Activated T-cell treated with anti-CD3 and anti-CD28 coated beads for 1 hour (primary cell): ENCODE measurements at places on chromosomes 7 and 10.

DNA sequence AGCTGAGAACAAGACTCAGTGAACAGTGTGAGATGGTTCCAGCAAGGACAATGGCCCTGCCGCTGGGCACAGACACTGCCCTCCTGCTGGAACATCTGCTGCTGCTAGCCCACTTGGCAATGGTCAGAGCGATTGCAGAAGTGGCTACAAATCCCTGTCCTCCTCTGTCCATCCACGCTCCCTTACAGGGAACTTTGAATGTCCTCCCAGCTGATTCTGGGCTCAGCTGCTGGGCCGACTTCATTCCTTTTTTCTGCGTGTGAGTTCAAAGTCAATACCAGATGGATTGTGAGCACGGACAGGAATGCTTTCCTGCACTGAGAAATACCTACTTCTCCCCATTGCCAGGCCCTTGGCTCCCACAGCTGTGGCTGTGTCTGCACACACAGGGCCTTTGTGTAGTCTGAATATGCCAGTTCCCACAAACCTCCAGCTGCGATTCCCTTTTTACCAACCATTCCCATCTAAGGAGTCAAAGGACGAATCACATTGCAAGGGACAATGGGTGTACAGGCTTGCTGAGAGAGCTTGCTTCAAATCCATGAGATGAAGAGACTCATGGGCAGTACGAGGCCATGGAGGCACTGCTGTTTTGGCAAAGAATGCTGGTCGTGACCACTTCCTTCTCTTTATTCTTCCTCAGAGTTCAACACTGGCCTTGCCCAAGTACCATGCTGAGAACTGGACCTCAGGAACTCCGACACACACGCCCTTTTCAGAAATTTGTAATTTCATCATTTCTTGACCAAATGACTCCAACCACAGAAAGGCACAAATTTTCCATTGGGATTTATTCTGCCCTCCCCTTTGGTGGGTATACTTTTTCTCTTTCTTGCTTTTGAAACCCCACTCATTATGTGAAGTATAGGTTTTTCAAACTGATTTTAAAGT is 44.2 kb downstream of the BPGM start:
- no peak for DNase-seq

DNA sequence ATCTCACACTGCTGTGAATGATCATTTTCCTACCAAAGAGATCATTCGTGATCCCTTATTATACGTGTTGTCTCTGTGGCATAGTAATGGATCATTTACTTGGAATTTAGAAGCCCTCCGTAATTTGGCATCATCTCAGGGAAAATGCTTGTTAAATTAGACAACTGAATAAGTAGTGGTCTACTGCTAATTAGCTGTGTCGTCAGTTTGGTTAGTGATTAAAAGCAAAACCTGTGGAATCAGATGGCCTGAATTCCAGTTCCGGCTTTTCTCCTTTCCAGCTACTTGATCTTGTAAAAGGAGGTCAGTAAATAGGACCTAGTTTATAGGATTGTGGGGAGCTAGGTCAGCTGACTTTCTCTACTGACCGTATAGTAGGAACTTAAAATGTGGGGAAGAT is 65.6 kb downstream of the RBM33 start:
- DNase-seq = no peak

DNA sequence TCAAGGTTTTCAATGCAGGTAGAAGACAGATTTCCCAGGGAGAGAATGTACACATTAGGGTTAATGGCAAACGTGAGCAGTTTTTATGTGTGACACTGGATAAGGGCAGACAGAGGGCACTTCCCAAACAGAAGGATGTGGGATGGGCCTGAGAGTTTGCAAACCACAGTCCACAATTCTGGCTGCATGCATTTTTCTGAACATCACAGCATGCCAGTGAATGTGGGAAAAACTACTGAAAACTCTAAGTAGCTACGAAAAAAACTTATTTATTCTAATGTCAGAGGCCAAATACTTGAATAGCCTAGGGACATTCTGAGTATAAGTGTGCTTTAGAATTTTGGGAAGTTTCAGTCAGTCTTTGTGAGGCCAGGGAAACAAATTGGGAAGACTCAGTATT is 145.9 kb downstream of the NRCAM start:
- no peak for DNase-seq

DNA sequence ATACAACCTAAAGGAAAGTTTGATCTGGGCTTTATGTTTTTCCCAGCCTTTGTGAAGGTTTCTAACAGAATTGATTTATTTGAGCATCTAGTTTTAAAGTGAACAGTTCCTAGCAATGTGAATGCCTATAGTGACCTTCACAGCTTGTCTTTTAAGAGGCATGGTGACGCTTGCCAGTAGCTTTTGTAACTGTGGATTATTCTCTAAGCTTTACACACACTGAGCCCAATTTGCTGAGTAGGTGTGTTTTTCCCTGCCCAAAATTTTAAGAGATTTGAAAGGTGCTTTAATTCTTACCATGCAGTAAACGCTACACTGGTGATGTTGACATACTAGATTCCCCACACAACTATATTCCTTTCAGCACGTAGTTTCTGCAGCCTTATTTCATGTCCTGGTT is 420.2 kb upstream of the AKR1E2 start:
- no peak for DNase-seq

DNA sequence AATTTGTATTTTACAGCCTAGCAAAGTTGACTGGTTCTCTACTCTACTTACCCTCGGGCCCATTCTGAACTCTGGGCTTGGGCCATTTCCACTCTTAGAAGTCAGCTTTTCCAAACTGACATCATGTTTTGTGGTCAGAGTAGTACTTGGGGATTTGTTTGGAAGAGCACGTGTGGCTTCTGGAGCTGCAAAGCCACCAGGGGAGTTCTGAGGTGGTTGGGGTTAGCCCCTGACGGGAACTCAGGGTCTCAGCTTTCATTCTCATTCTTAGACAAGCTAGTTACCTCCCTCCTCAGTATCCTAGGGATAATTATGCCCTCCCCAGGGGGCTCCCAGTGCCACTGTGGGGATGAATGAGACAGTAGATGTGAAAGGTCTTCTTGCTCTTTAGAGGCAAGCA is 647.7 kb upstream of the GALNT17 start:
- no peak for DNase-seq

- no peak for DNase-seq
These were observed 29.9 kb upstream of the HBP1 start for GRCh38 chr7:107138696-107139420.

DNA sequence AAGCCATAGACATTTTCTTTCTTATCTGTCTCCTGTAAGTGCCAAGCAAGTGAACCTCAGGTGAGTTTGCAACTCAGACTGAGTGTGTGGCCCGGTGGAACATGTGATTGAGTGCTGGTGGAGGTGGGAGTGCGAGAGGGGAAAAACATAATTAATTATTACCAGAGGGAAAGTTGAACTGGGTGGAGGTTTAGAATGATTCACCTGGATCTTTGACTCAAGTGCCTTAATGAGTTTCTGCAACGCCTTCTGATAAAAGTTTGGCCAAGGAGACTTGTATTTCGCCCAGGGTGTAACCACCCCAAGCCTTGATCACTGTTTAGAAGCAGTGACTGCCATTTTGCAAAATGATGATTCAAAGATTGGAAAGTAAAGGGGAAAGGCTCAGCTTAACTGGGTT is 513.9 kb downstream of the GATA3 start:
- DNase-seq = no peak

DNA sequence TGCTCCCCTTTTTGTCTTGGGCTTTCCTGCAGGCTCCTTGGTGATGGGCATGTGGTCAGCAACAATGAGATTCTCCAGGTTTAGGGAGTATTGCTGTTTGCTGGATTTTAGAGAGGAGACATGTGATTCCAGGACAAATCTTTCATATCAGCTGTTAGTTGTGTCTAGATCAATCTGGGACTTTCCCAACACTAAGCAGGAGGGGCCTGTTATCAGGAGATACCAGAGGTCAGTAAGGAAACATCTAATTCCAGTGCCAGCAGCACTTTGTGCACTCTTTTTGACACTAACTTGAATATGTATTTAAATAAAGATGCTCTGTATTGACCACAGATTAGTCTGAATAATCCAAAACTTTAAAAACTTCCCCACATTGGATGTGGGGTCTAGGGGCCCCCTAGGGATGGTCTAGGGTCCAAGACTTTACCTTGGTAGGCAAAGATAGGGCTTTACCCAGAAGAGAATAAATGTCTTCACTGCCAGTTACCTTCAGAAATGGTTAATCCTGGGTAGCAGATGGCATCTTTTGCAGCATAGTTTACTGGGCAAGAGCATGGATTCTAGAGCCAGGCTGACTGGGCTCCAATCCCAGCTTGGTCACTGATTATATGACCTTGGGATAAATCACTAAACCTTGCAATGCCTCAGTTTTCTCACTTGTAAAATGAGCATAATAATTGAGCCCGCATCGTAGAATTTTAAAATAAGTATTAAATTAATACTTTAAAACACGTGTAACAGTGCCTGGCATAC is 6.4 kb upstream of the FIGNL1 start:
- DNase-seq = no peak

- DNase-seq = no peak
These were observed 3.0 kb upstream of the PSAP start for GRCh38 chr10:71854031-71854430.

DNA sequence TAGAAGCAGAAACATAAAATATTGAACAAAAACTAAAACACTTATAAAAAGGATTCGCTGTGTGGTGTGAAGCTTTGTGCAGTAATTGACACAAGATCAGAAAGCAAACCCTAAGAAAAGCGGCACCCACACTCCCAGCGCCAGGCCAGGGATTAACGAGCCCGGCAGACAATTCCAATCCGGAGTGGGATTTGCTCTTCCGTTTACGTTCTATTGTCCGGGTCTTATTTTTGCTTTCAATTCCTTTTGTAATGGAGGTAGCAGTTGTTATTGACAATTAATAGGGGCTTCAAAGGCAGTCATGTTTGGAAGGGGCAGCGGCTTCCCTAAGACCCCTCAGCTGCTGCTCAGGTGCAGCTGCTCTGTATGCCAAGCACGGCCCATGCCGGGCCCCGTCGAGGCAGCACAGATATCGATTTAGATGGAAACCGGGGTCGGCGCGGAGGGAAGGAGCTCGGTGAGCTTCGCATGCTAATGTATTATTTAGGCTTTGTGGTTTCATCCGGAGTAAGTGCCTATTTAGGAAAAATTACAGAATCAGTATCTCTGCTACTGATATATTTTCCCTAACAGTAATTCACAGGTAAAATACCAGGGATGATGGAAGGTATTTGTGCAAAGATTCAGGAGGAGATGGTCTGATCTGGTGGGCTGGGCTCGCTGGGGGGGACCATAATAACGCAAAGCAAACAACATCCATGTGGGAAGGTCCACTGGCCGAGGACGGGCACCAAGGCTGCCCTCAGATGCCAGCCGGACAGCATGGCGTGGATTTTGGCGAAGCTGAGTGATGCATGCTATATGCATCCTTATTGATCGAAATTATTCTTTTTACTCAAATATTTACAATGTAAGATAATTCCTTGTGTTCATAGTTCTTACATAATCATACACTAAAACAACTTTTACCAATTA is 561.7 kb downstream of the PTPRN2 start:
- DNase-seq = no peak

GRCh38 chr10:18236756-18237155 is 96.5 kb downstream of the CACNB2 start:
- DNase-seq = no peak

DNA sequence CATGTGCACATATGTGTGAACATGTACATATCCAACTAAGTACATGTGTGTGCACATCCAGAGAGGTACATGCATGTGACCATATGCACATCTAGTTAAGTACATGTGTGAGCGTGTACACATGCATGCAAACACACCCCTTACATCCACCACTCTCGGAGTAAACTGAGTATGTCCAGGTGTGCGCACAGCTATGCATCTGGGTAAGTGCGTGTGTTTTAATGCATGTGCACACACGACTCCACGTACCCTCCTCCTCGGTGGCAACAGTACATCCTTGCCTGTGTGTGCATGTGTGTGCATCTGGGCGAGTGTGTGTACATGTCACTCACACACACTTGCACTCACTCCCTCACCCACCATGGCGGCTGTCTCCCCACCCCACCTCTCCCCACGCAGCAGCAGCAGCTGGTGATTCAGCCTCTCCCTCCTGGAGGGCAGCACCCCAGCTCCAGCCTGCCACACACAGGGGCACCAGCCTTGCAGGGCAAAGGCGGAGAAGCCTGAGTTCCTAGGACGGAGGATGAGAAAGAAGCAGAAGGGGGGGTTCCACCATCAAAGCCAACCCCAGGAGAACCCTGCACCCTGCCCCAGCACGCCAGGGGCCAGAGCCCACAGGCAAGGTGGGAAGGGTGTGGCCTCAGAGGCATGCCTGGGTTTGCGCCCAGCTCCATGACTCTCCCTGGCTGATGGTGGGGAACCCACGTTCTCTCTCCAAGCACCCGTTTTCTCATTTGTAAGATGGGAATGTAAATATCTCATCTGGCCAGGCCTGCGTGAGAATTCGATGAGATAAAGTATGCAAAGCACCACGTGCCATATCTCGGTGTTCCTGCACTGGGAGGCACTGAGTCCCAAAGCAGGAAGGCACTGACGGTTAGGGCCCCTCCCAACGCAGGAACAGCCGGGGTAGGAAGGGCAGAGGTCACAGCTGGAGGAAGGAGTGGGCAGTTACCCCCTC is 27.7 kb upstream of the DNAAF5 start:
- no peak for DNase-seq

- DNase-seq = no peak
These were observed 84.5 kb upstream of the DUSP5 start for GRCh38 chr10:110413049-110413783.

- DNase-seq = no peak
These were observed 234.3 kb upstream of the MBL2 start for GRCh38 chr10:53006663-53007526.

DNA sequence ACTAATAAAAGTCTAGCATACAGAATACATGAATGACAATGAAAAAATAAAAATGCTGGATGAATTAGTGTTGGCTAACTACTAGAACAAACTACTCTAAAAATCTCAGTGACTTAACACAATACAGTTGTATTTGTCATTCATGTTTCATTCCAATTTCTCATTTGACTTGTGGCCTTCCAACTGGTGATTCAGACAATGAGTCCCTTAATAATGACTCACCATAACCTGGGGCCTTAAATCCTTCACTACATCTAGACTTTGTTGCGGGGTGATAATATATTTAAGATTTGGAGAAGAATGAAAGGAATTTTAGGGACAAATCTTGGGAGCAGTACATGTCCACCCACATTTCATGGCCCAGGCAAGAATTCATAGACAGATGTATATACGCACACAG is 90.5 kb upstream of the POM121L12 start:
- no peak for DNase-seq

DNA sequence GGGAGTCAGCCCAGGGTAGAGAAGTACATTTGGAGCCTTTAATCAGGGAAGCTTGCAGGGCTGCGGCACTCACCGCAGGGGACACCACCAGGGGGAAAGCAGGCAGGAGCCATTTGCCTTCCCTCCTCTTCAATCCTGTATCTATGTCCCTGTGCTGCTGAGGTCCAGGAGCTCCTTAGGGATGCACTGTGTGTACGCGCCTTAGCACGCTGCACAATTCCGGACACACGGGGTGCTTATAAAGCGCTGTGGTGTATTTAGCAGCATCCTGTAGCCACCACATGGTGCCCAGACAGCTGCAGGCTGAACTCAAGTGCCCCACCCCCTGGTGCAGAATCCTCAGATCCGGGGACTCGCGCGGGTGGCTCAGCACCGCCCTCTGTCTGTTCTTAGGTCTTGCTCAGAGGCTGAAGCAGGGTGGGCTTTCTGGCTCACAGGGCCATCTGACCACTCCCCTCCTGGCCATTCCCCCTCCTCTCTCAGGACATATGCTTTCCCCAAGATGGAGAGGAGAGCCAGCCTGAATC is 421.4 kb downstream of the SDK1 start:
- DNase-seq = peak; percentile 2

- DNase-seq = no peak
These were observed 189.8 kb upstream of the SH2B2 start for GRCh38 chr7:102096706-102097427.
